ENCODE measurements at places on chromosomes 5 and 9. TPM values are rescaled to one million over a fixed set of nuclear protein-coding genes. Genes with fewer than 3 reads are reported as not detected.

DNA sequence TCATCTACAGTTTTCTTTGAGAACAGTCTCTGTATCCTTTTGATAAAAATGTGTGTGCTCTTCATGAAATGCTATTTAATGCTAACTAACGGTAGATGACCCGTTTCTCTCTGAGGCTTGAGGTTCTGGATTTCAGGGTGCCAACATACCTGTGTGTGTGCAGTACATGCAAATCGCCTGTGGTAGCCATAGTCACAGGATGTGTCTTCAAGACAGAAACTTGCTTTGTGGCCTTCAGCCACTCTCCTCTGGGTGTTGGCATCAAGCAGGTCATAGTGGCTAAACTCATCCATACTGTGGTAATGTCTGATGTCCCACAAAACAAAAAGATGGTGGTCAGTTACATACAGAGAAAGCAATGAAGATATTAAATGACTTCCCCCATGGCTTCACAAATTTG lies 4.2 kb downstream of the LOX start:
- no peak for DNase-seq

Gene COQ4
- polyA plus RNA-seq: 41.6 TPM

DNA sequence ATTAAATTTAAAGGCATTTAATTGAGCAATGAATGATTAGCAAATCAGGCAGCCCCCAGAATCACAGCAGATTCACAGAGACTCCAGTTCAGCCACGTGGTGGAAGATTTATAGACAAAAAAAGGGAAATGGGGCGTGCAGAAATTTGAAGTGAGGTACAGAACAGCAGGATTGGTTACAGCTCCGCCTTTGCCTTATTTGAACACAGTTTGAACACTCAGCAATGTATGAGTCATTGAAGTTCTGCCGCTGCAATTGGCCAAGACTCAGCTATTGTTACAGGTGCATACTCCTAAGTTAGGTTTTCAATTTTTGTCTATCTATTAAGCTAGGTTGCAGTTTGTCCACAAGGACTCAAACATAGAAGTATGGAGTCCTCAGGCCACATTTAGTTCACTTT lies 157.7 kb upstream of the SLC12A2 start:
- no peak for DNase-seq

Gene CFAP157
- polyA plus RNA-seq: 0.23 TPM

DNA sequence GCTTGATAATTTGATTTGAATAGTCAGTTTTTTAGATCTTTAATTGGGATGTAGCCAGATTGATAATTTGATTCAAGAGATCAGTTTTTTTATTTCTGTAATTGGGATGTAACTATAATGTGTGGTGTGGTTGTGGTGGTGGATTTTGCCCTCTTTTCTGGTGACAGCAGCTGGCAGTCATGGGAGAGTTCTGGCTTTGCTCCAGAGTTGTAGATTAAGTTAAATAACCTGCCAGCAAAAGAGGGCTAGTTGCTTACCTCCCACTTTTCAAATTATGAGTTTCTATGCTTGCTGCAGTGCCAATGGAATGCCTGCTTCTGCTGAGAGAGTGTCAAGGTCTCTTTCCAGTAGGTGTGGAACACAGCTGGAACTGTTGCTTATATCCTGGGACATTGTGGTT lies 315.1 kb downstream of the CCDC171 start:
- no peak for DNase-seq

Data from urinary bladder (tissue), 4 donors.